ENCODE measurements at places on chromosomes 7 and 10.
A peak's percentile ranks its signal among the peaks of the same experiment; 100 is the strongest.

DNA sequence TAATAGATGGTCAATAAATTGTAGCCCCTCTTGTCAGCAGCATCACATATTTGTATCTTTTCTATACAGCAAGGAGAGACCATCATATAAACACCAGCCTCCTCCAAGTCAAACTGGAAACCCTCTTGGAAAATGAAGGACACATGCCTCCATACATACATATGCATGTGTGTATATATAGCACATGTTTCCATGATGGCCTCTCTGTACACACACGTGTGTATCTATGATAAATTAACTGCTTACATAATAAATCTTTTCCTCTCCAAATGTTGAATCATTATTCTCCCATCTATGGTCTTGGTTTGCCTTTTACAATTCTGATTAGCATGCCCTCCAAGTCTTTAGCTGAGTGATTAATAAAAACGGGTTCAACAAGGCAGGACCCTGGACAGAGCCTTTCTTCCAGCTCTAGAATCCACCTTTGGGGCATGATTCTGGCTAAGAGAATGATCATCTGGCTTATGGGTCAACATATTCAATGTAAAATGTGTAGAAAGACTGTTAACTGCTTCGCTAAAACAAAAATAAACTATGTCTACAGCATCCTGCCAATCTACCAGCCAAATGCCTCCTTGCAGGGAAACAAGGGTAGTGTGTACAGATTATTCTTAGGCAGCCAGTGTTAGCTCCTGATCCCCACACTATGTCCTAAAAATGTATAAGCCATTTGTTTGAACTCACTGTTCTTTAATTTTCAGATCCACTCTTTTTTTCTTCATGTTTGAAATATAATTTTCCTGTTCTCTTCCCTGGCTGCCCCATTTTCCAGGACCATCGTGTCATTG, 70.0 kb downstream of the CRTAC1 start:
- DNase-seq: no peak

GRCh38 chr7:44930921-44931320, 45.6 kb upstream of the PURB start:
- no peak for DNase-seq

DNA sequence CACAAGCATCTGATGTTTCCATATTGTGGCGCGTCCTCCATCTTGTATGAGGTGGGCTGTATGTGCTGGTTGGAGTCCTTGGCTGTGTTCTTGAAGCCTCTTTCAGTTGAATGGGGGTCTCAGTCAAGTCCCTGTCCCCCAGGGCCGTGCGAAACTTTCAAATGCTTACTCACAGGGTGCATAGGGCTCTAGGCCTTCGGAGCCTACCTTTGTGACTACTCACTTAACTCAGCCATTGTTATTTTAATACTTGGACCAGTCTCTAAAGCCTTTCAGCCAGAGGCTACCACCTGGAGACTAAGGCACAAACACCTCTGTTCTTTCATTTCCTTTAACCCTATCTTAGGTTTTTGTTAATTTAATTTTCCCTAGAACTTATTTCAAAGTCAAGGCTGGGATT, 785.9 kb downstream of the GATA3 start:
- no peak for DNase-seq

DNA sequence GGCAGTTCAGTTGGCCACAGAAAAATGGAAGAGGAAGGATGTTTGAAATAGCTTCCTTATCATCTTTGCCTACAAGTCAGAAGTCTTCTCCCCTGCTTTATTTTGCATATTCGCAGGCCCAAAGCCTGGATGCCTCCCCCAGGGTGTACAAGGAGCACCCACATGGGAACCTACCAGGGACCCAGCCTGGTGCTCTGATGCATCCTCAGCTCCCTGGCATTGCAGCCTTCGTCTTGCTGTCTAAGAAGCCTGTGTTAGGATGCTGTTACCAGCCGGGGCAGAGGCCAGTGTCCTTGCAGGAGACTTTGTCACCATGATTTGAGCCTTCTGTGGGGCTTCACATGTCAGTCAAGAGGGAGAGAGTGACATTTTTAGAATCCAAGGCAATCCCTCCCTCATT, 27.0 kb upstream of the GPR26 start:
- DNase-seq: no peak

- DNase-seq: no peak
Measured at GRCh38 chr7:45564485-45564884, 9.7 kb upstream of the ADCY1 start.

DNA sequence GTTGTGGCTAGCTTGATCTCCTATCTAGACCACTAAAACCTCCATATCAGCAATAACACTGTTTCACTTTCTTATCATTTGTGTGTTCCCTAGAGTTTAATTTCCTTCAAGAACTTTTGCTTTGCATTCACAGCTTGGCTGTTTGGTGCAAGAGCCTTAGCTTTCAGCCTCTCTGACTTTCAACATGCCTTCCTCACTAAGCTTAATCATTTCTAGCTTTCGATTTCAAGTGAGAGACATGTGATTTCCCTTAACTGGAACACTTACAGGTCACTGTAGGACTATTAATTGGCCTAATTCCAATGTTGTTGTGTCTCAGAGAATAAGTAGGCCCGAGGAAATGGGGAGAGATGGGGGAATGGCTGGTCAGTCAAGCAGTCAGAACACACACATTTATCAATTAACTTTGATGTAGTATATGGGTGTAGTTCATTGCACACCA, 10.6 kb upstream of the BPGM start:
- no peak for DNase-seq

GRCh38 chr7:139660317-139661042, 117.3 kb downstream of the HIPK2 start:
- DNase-seq: no peak

DNA sequence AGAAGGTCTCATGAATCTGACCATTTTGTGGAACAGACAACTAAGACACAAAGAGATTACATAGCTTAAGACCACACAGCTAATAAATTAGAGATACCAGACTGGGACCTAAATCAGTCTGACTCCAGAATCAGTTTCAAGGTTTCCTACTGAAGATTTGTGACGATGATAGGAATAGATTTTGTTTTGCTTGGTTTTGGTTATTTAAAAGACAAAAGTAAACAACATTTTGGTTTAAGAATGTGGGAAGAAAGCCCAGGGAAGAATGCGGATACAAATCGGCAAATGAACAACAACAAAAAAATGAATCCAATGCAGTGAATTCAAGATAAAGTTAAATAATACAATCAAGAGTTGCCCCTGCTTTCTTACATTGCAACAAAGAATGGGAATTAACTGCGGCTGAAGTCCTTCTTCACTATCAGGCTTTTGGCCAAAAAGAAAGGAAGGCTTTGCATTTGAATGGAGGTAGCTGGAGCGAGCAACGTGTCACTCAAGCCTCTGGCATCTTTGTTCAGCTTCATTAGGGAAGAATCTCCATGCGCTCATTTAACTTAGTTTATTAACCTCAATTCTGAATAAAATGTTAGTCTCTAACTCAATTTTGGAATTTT, 210.8 kb downstream of the ADAM12 start:
- no peak for DNase-seq

GRCh38 chr7:35849954-35850353, 49.1 kb downstream of the SEPTIN7 start:
- no peak for DNase-seq

DNA sequence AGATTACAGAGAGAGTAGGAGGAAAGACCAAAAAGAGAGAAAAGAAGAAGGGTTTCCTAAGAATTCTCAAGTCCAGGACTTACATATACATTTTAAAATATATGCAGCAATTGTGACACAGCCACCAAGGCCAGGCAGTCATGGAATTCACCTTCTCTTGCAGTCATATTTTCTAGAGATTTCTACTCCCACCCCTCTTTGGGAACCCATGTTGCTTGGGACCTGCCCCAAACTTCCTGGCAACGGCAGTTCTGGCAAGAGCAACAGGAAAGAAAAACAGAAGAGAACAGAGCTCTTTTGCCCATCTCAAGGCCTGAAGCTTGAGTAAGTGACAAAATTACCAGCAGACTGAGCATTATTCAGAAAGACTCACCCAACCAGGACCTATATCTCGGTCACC, 128.3 kb upstream of the ASAH2 start:
- no peak for DNase-seq

GRCh38 chr7:36925691-36926090, 201.4 kb upstream of the AOAH start:
- DNase-seq: no peak

- DNase-seq: no peak
Measured at GRCh38 chr10:117417196-117417595, 42.0 kb upstream of the PDZD8 start.

GRCh38 chr7:40704172-40704571, 569.4 kb downstream of the SUGCT start:
- DNase-seq: no peak

GRCh38 chr7:90345595-90346335, 751 bp upstream of the GTPBP10 start:
- DNase-seq: no peak

DNA sequence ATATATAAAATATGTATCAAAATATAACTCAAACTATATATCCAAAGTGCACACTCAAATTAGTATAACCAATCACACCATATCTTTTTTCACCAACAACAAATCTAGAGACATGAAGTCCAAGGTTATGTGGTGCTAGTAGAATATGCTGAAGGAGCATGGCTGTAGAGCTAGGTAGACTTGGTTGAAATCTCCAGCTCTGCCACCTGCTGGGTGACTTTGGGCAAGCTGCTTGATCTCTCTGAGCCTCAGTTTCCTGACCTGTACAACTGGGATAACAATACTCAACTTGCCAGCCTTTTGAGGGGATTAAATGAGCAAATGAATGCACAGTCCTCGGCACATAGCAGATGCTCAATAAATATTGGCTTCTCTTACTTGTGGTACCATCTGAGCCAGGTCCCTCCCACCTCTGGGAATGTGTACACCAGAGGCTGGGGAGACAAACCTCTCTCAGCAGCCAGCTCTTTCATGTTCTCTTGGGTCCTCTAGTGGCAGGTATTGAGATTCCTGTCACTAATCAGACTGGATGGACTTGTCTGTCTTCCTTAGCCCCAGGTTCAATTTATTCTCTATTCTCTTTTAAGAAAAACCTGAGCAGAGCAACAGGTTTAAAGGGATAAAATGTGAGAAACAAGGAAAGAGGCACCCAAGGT, 94.3 kb upstream of the PDE1C start:
- DNase-seq: peak; percentile 49

- DNase-seq: no peak
Measured at GRCh38 chr10:62527019-62527827, 153.1 kb downstream of the ZNF365 start.

GRCh38 chr7:124440081-124440480, 325.5 kb downstream of the GPR37 start:
- DNase-seq: no peak

GRCh38 chr7:41779918-41780317, 77.0 kb upstream of the INHBA start:
- DNase-seq: no peak

DNA sequence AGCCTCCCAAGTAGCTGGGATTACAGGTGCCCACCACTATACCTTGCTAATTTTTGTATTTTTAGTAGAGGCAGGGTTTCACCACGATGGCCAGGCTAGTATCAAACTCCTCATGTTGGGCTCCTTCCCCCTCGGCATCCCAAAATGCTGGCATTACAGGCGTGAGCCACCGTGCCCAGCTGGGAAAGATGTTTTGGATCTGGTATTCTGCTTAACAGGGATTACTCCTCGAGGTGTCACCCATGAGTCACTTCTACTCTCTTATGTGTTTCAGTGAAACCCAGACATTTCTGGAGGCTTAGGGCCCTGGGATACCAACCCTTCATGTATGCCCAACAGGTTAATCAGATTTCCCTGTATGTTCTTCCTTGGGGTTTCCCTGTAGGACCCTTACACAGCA, 11.8 kb upstream of the OPN4 start:
- DNase-seq: no peak

GRCh38 chr10:114523876-114524275, 119.6 kb upstream of the AFAP1L2 start:
- no peak for DNase-seq

DNA sequence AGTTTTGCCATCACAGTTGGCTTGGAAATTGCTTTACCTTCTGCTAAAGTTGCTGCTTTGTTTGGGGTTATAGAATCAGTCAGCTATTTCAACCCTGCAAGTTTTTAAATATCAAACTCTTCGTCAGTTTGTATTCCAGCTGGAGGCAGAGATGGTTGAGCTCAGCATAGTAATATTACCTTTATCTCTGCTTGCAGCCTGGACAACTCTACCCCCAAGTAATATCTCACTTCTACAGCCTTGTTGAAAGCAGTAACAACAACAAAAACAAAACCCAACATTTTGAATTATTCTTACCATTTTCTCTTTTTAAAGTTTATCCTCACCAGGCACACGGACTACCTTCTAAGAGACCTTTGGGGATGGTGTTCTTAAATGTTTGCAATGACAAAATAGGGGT, 239.1 kb upstream of the PHF14 start:
- DNase-seq: no peak

GRCh38 chr7:45259966-45260646, 102.5 kb downstream of the RAMP3 start:
- no peak for DNase-seq

- no peak for DNase-seq
Measured at GRCh38 chr10:125455431-125455830, 227.5 kb downstream of the TEX36 start.

DNA sequence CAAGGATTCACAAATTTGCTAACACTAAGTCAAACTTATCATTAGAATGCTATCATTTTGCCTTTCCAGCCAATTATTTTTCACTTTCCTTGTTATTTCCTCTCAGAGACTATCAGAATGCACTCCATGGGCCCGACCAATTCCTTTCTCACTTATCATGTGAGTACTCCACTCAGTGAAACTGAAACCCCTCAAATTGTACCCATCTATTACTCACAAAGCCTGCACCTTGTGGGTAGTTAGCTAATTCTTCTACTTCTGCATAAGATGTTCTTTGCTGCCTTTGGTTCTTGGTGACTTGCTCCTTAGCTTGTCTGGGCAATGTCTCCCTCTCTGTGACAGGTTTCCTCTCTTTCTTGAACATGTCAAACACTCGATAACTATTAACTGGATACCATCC, 35.2 kb upstream of the MBL2 start:
- no peak for DNase-seq

DNA sequence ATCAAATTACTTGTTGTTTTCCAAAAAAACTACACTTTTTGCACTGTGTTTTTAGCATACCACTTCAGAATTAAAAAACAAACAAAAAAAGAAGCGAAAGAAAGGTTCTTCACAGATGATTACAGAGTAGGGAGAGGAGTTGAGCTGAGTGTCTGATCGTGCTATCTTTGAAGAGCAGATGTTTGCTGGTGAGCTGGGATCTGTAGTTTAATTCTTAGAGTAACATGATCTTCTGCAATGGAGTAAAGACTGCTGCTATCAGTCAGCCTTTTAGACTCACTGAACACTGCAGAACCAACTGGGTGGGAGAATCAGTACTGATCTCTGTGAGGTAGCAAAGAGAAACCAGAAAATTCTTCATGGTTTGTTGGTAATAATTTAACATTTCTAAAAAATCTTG, 1197.8 kb upstream of the SORCS1 start:
- no peak for DNase-seq

- DNase-seq: no peak
Measured at GRCh38 chr10:84423719-84424118, 95.3 kb downstream of the CCSER2 start.

GRCh38 chr7:158588085-158588877, 658 bp upstream of the PTPRN2 start:
- no peak for DNase-seq

All from fibroblast of skin of left biceps (primary cell).